Right atrium auricular region (tissue), 2 donors: ENCODE measurements at places on chromosomes 11 and 22.

- no peak for DNase-seq
These were observed 789.4 kb upstream of the KIRREL3 start for GRCh38 chr11:127789927-127790326.

DNA sequence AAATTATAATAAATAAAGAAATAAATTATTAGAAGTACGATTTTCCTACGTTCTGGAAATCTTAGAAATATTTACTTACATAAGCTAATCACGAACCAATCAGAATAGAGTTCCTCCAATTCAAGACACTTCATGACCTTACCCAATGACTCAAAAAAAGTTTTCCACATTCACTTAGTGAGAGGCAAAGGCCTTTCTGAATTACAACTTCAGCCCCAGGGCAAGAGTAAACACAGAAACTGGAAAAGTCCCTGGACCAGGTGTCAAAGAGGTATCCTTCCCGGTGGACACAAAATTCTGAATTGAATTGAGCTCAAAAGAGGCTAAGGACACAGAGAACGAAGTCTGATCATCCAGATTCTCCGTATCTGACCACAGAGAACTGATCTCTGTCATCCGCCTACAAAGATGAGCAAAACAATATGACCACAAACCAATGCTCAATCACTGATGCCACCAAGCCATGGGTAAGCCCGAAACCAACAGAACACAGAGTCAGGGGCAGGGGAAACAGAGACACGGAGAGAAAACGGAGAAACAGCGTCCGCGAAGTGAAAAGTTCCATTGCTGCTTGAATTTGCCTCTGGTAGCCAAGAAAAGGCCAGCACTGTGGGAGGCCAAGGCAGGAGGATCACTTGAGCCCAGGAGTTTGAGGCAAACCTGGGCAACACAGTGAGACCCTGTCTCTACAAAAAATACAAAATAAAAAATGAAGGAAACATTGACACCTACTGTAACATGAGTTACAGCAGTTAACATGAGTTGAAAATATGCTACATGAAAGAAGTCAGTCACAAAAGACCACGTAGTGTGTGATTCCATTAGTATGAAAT lies 6.8 kb downstream of the BID start:
- no peak for DNase-seq

DNA sequence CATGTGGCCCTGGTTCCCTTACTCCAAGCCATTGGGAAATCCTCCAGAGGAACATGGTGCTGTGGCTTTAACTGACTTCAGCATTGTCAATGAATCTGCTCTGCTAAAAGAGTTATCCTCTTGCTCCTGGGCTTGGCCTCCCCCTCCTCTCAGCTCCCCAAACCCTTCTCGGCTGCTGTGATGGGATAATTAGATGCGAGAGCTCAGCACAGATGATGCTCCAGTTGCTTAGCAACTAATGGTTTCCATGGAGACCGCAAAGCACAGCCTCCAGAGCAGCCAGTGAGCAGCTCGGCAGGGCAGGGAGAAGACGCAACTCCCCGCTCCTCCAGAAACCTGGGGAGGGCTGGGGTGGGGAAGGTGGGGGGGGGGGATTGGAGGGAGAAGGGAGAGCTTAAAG lies 2.8 kb upstream of the UPK2 start:
- DNase-seq, result no peak

GRCh38 chr11:111554532-111554931 lies 14.0 kb downstream of the LAYN start:
- DNase-seq, result no peak

DNA sequence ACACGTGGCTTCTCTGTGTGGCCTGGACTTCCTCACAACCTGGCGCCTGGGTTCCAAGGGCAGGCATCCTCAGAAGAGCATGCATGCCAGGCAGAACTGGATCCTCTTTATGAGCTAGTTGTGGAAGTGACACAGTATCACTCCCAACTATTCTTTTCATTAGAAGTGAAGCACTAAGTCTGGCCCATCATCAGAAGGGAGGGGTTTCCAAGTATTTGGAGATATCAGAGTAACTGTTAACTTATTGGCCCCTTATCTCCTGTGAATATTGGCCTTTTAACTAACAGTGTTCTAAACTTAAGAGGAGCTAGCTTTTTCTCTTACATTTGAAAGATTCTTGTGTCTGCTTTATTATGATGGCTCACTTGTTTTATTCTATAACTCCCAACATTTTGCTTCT lies 35.5 kb downstream of the FDX1 start:
- no peak for DNase-seq

DNA sequence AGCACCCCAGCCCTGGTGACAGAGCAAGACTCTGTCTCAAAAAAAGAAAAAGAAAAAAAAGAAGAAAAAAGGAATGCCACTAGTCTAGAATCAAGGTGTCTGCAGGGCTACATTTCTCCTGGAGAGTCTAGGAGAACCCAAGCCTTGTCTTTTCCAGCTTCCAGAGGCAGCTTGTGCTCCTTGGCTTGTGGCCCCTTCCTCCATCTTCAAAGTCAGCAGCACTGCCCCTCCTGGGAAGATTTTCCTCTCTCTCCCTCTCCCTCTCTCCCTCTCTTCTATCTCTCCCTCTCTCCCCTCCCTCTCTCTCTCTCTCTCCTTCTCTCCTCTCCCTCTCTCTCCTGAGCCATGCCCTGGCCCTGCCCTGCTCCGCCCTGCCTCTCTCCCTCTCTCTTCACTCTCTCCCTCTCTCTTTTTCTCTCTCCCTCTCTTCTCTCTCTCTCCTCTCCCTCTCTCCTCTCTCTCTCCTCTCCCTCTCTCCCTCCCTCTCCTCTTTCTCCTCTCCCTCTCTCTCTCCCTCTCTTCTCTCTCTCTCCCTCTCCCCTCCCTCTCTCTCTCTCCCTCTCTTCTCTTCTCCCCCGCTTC lies 97.7 kb upstream of the FGF3 start:
- no peak for DNase-seq

GRCh38 chr11:69364921-69365320 lies 71.0 kb downstream of the MYEOV start:
- DNase-seq, result no peak

- peak; percentile 56 for DNase-seq
These were observed 17.9 kb downstream of the TUB start for GRCh38 chr11:8098879-8099278.

GRCh38 chr11:15927864-15928217 lies 428.5 kb downstream of the SOX6 start:
- DNase-seq, result no peak

DNA sequence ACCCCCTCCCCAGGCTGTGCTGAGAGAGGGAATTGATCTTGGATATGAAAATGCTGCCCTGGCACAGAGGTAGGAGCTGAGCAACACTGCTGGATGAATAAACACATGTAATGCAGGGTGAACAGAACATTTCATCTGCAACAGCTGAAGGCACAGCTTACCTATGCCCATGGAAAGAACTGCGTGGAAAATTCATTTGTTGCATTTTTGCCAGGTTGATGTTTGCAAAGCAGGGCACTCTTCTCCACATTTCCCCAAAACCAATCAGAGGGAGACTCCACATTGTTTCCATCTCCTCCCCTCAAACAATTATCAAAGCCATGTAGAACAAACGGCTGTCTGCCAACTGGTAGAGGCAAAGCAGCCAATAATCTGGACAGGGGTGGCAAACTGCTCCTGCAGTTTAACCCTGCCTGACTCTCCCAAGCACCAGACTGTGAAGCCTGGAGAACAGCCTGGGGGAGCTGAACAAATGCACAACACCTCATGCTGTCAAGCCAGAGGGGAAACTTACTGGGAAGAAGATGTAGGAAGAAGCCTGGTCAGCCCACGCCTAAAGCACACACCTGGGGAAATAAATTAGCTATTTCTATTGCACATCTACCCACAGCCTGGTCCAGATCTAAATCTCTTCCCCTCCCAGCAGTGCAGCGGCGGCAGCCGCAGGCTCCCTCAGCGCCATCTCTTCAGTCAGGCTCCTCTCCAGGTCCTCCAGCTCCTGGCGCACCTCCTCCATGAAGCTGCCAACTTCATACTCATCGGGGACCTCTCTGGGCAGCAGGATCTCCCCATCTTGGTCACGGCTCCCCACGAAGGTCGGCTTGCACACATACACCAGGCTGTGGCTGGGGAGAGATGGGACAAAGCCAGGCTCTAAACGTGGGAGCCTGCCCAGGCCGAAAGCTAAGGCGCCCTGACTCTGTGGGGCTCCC lies 44.3 kb downstream of the DKK3 start:
- no peak for DNase-seq

GRCh38 chr11:69859275-69859934 lies 40.2 kb upstream of the FGF3 start:
- DNase-seq, result no peak

DNA sequence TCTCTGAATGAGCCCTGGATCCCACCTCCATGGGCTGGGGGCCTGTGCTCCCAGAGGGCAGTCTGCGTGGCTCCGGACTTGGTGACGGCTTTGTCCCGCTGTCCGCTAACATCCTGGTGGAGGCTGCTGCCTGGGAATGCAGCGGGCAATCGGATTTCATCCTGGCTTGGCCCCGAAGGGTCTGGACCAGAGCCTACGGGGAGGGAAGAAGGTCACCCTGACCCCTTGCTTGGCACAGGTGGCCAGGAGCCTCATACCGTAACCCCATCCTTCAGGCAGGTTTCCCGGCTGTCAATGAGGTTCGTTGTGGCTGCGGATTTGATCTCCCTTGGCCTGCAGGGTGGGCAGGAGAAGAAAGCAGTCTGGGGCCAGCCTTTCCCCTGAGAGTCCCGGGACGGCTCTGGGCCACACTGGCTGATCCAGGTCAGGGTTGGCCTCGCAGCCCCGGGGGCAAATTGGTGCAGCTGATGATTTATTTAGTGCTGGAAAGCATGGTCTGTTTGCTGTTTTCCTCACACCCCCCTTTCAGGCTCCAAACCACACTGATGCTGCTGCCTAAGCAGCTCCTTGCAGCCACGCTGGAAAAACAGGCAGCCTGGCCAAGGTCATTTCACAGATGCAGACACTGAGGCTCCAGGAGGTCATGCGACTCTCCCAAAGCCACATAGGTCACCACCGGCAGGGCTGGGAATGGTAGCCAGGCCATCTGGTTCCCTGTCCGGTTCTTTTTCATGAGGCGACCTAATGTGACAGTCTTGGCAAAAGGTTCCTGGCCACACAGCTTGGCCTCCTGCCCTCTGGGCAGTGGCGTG lies 15.0 kb downstream of the PRDM11 start:
- no peak for DNase-seq

GRCh38 chr11:129119036-129119435 lies 73.1 kb downstream of the ARHGAP32 start:
- no peak for DNase-seq

- no peak for DNase-seq
These were observed 55.8 kb downstream of the CABIN1 start for GRCh38 chr22:24066865-24067264.

GRCh38 chr11:95067841-95068219 lies 1.1 kb downstream of the SRSF8 start:
- peak; percentile 74 for DNase-seq

DNA sequence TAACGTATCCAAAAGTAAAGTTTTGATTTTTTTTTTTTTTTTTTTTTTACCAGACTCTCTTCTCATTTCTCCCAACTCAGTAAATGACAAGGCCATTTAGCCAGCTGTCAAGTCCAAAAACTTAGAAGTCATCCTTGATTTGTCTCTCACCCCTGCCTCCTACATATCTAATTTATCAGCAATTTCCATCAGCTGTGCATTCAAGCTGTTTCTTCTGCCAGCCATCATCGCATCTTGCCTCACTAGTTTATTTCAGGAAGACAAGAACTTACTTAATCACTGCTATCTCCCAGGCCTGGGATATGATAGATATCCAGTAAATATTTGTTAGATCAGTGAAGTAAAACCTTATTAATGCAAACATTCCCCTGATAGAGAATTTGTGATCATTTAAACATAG lies 47.6 kb downstream of the SCGB1A1 start:
- no peak for DNase-seq

- DNase-seq, result no peak
These were observed 7.1 kb downstream of the TRIOBP start for GRCh38 chr22:37703906-37704305.

GRCh38 chr11:10696468-10697322 lies 3.1 kb upstream of the IRAG1 start:
- no peak for DNase-seq

DNA sequence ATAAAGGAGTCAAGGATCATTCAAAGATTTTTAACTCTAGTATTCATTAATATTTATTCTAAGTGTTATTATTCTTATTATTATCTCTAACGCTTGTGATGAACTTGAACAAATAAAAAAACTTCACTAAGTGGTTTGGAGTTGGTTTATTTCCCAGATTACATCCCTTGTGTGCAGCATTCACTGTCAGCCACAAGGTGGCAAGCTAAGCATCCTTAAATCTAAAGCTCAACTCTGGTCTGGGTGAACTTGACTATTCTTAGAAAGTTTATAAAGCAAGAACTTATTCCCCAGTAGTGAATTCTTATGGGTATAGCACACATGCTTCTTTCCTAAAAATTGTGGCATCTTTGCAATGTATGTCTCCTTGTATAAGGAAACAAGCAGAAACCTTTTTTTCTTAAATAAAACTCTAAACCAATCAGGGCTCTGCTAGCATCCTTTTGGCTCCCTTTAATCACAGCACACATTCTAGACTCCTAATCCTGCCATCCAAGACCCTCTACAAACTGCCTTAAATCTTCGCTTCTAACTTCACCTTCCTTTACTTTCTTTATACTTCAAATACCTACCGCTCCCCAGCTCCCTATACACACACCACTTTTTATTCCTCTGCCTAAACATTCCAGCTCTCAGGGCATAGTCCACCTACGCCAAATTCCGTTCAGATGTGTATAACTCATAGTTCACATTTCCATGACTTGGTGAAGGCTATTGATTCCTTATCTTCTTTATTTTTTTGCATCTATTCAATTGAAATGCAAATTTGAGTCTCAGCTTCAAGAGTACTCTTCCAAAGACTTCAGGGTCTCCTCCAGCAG lies 1068.8 kb downstream of the DLG2 start:
- no peak for DNase-seq

- DNase-seq, result no peak
These were observed 19.2 kb upstream of the ADSL start for GRCh38 chr22:40326905-40327735.

DNA sequence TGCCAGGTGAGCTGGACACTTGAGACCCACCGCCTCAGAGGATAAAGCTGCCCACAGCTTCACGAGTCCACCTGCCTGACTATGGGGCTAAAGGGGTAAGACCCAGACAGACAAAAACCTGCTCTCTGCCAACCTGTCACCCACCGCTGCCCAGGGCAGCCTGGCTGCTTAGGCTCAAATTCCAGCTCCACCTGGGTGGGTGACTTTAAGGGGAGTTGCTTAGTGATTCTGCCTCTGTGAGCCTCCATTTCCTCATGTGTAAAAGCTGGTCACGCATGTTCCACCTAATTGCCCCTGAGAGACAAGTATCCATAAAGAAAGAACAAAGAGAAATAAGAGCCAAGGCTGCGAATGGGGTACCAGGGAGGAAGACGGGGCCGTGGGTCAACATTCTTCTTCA lies 3.7 kb upstream of the CASTOR1 start:
- no peak for DNase-seq

GRCh38 chr11:72568861-72569260 lies 105.4 kb downstream of the PDE2A start:
- DNase-seq, result no peak

GRCh38 chr22:37163575-37164504 lies 14.1 kb upstream of the IL2RB start:
- no peak for DNase-seq

GRCh38 chr22:49425356-49425755 lies 402.3 kb downstream of the BRD1 start:
- no peak for DNase-seq

- no peak for DNase-seq
These were observed 80.2 kb downstream of the PRR5L start for GRCh38 chr11:36376009-36376887.

- no peak for DNase-seq
These were observed 10.8 kb downstream of the LIF start for GRCh38 chr22:30235687-30236170.

GRCh38 chr11:118606844-118607228 lies 579 bp upstream of the PHLDB1 start:
- peak; percentile 28 for DNase-seq

- DNase-seq, result no peak
These were observed 101.7 kb downstream of the CWC15 start for GRCh38 chr11:94871491-94872185.
